Ovary (tissue), 10 donors: ENCODE measurements at places on chromosomes 11 and 22.

DNA sequence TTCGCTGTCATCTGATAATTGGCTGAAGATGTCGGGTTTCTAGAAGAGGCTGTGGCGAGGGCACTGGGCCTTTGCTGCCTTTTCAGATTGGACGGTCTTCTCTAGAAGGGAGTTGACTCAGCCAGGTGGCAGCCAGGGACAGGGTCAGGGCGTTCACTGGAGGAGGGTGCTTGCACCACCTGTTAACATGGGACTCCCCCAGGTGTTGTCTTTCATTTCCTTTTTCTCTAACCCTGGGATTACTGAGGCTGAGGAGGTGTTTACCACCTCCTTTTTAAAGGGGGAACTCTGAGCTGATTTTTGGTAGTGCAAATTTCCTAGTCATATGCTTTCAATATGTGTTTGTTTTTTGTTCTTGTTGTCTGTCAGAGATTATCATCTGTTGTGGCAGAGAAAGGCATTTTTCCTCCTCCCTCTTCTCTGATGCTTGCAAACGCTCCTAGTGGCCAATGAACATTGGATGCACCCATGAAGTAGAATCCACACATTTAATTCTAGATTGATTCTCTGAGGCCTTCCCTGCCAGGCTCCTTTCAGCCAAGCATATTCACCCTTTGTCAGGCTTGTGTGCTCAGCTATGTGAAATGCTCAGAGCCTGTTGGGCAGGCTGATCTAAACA, 54.1 kb downstream of the LDLRAD3 start:
- no peak overlapping the region for H3K27ac ChIP-seq
- H3K27me3 ChIP-seq: no peaks in the 10 kb centered on the region
- no peaks in the 10 kb centered on the region for H3K36me3 ChIP-seq
- no peak overlapping the region for H3K4me3 ChIP-seq

DNA sequence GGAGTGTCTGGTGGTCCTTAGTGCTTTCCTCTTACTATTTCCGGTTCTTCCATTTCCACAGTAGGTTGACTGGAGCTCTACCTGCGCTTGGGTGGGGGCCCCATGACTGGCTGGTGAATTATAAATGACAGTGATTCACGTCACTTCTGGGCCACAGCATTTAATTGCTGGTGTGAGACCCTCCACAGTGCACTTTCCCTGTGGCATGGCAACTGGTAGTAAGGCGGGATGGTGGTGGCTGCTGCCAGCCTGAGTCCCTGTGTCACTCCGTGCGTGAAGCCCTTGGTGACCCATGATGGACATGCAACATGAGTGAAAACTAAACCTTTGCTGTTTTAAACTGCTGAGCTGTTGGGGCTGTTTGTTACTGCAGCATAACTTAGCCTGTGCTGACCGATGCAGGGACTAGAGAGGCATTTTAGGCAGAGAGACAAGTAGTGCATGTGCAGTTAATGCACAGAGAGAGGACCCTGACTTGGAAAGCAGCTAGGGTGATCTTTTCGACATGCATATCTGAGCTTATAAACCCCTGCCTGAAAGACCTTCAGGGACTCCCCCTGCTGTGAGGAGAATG, 3.1 kb downstream of the PRDM11 start:
- H3K36me3 ChIP-seq: no peaks in the 10 kb centered on the region
- no peak overlapping the region for H3K27ac ChIP-seq
- no peak for DNase-seq
- H3K4me1 ChIP-seq: peaks cover 21% of the 10 kb centered on the region

DNA sequence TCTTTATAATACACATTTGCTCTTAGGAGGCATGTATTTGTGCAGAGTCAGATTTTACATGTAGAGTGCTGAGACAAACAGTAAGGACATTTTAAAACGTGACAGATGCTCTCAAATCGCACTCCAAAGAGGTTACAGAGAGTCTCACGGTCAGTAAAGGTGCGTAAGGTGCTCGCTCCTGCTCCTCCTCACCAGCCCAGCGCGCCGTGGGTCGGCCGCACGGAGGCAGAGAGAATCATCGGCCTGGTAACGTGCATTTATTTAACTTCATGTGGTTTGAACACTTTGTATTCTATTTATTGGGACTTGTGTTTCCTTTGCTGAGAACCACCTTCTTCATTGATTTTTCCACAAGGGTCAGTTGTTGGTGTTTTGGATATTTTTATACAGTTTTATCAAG, 900.1 kb downstream of the BRD1 start:
- no peak for DNase-seq
- no peaks in the 10 kb centered on the region for H3K36me3 ChIP-seq
- H3K4me3 ChIP-seq: no peak overlapping the region

GRCh38 chr22:37037669-37038068, 13.9 kb upstream of the KCTD17 start:
- H3K36me3 ChIP-seq: no peaks in the 10 kb centered on the region
- H3K4me1 ChIP-seq: peaks cover under 1% of the 10 kb centered on the region
- no peak overlapping the region for H3K27ac ChIP-seq
- no peaks in the 10 kb centered on the region for H3K27me3 ChIP-seq
- DNase-seq: no peak

DNA sequence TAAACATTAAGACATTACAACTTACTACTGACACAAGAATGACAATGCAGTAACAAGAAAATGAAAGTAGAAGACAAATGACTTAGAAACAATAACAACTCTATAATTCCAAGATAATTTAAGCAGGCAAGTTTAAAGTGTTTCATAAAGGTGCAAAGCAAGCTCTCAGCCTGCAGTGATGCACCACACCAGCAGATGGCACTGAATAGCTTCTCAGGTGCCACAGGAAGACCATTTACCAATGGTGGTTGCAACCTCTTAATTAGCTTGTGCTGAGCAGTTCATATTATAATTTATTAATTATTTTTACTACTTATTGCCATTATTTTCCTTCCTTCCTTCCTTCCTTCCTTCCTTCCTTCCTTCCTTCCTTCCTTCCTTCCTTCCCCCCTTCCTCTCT, 60.6 kb downstream of the NXPE2 start:
- no peaks in the 10 kb centered on the region for H3K27me3 ChIP-seq
- no peaks in the 10 kb centered on the region for H3K4me1 ChIP-seq
- no peak overlapping the region for H3K4me3 ChIP-seq
- no peak for DNase-seq
- no peak overlapping the region for H3K27ac ChIP-seq
- no peaks in the 10 kb centered on the region for H3K36me3 ChIP-seq

- no peak overlapping the region for H3K27ac ChIP-seq
- no peaks in the 10 kb centered on the region for H3K36me3 ChIP-seq
- DNase-seq: no peak
- no peaks in the 10 kb centered on the region for H3K27me3 ChIP-seq
- peaks cover 9% of the 10 kb centered on the region for H3K4me1 ChIP-seq
These were observed 232.7 kb downstream of the TENM4 start for GRCh38 chr11:79208126-79208525.

- no peaks in the 10 kb centered on the region for H3K4me1 ChIP-seq
- H3K36me3 ChIP-seq: no peaks in the 10 kb centered on the region
- no peak overlapping the region for H3K4me3 ChIP-seq
These were observed 36.1 kb upstream of the ADSL start for GRCh38 chr22:40310081-40310767.

DNA sequence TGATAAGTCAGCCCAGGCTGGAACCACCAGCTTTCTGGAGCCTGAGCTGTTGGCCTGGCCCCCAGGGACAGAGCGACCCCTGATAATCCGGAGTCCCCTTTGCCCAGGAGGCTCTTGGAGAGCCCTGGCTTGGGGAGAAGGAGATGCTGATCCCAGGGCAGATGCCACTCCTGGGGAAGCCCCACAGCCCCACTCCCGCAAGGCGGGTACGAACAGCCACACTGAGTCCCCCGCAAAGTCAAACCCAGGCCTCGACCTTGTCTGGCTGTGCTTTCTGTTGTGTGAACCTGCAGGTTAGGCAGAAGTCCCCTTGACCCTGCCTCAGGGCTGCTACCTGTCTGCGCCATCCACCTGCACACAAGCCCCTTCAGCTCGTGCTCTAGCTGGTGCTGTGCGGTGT, 108.0 kb downstream of the KCNQ1OT1 start:
- no peak for DNase-seq
- no peaks in the 10 kb centered on the region for H3K4me1 ChIP-seq
- no peaks in the 10 kb centered on the region for H3K36me3 ChIP-seq
- no peaks in the 10 kb centered on the region for H3K27me3 ChIP-seq
- no peak overlapping the region for H3K4me3 ChIP-seq
- no peak overlapping the region for H3K27ac ChIP-seq

DNA sequence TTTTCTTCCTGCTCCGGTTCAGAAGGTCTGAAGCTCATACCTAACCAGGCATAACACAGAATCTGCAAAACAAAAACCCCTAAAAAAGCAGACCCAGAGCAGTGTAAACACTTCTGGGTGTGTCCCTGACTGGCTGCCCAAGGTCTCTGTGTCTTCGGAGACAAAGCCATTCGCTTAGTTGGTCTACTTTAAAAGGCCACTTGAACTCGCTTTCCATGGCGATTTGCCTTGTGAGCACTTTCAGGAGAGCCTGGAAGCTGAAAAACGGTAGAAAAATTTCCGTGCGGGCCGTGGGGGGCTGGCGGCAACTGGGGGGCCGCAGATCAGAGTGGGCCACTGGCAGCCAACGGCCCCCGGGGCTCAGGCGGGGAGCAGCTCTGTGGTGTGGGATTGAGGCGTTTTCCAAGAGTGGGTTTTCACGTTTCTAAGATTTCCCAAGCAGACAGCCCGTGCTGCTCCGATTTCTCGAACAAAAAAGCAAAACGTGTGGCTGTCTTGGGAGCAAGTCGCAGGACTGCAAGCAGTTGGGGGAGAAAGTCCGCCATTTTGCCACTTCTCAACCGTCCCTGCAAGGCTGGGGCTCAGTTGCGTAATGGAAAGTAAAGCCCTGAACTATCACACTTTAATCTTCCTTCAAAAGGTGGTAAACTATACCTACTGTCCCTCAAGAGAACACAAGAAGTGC, 661 bp upstream of the MALAT1 start:
- peaks cover 12% of the 10 kb centered on the region for H3K4me1 ChIP-seq
- H3K27ac ChIP-seq: peak overlapping the region; percentile 91

- H3K27me3 ChIP-seq: no peaks in the 10 kb centered on the region
- no peak for DNase-seq
These were observed 83.0 kb downstream of the INSC start for GRCh38 chr11:15197696-15198095.

GRCh38 chr22:46604306-46604690, 15.9 kb upstream of the GRAMD4 start:
- H3K27me3 ChIP-seq: no peaks in the 10 kb centered on the region
- DNase-seq: no peak
- no peaks in the 10 kb centered on the region for H3K4me1 ChIP-seq
- no peak overlapping the region for H3K27ac ChIP-seq
- no peak overlapping the region for H3K4me3 ChIP-seq

GRCh38 chr22:24503843-24504338, 8.8 kb downstream of the UPB1 start:
- no peaks in the 10 kb centered on the region for H3K36me3 ChIP-seq
- H3K27me3 ChIP-seq: no peaks in the 10 kb centered on the region
- DNase-seq: no peak
- H3K27ac ChIP-seq: no peak overlapping the region
- no peak overlapping the region for H3K4me3 ChIP-seq

DNA sequence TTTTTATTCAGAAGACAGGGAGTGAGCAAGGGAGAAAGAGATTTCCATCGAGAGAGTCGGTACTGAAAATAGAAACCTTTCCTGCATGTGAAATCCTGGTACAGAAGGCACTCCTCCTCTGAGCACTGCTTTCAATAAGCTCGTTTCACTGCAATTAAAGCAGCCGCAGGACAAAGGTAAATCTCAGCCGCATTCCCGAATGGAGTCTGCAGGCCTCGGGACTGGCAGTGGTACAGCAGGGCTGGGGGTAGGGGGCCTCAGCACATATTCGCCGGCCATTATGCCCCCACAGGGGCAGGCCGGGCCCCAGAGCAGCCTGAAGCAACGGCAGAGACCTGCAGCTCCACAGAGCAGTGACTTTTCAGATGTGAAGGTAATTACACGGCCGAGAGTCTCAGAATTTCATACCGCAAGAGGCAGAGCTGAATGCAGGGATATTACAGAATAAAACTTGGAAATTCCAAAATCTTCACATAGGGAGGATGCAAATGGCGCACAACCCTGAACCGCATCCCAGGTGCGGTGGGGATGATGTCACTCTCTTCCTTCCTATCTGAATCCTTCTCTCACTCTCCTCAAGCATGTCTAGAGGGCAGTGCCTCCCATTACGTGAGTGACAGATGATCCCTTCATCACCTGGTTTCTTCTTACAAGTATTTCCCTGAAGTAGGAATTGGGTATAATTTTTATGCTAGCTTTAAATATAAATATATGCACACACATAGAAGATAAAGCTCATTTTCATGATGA, 622.1 kb downstream of the OPCML start:
- no peak overlapping the region for H3K27ac ChIP-seq
- no peaks in the 10 kb centered on the region for H3K4me1 ChIP-seq
- H3K36me3 ChIP-seq: no peaks in the 10 kb centered on the region
- H3K4me3 ChIP-seq: no peak overlapping the region
- H3K27me3 ChIP-seq: no peaks in the 10 kb centered on the region

- H3K27ac ChIP-seq: no peak overlapping the region
- DNase-seq: no peak
- H3K4me1 ChIP-seq: no peaks in the 10 kb centered on the region
- H3K4me3 ChIP-seq: no peak overlapping the region
- no peaks in the 10 kb centered on the region for H3K36me3 ChIP-seq
These were observed 51.7 kb upstream of the ME3 start for GRCh38 chr11:86724137-86724536.

GRCh38 chr11:65575568-65576231, at the start of gene EHBP1L1:
Gene EHBP1L1, plus strand, starts transcription at chr11:65576053. Its CDS starts 250 bp downstream, at chr11:65576303.
- H3K27me3 ChIP-seq: no peaks in the 10 kb centered on the region
- H3K36me3 ChIP-seq: no peaks in the 10 kb centered on the region
- H3K4me1 ChIP-seq: peaks cover 17% of the 10 kb centered on the region
- peak; percentile 61 for DNase-seq
- H3K4me3 ChIP-seq: peak within 1 kb of the TSS; percentile 69
- peak within 1 kb of the TSS; percentile 85 for H3K27ac ChIP-seq

DNA sequence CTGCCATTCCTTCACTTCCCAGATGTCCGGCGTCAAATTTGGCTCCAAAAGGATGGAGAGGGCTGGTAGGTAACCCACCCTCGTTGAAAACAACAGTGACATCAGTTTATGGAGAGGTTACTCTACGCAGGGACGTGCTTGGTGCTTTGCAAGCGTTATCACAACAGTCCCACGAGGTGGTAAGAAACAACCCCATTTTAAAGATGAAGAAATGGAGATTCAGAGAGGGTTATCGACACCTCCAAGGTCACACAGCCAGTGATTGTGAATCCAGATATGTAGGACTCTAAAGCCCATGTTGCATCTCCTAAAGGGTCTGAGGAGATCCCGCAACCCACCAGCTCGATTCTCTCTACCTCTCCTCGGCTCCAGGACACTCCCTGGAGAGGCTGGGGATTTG, 773 bp downstream of the MIAT start:
- H3K27ac ChIP-seq: no peak overlapping the region
- no peaks in the 10 kb centered on the region for H3K36me3 ChIP-seq
- no peaks in the 10 kb centered on the region for H3K4me1 ChIP-seq
- H3K4me3 ChIP-seq: no peak overlapping the region
- no peak for DNase-seq

GRCh38 chr11:33257897-33258630, 883 bp downstream of the HIPK3 start:
- DNase-seq: peak; percentile 95
- H3K4me3 ChIP-seq: peak overlapping the region; percentile 95
- H3K27me3 ChIP-seq: no peaks in the 10 kb centered on the region
- H3K36me3 ChIP-seq: no peaks in the 10 kb centered on the region
- H3K4me1 ChIP-seq: peaks cover 4% of the 10 kb centered on the region
